ENCODE measurements at places on chromosomes 16 and 17.

GRCh38 chr17:55410722-55411462 lies 10.7 kb downstream of the MMD start:
- no peak for DNase-seq

DNA sequence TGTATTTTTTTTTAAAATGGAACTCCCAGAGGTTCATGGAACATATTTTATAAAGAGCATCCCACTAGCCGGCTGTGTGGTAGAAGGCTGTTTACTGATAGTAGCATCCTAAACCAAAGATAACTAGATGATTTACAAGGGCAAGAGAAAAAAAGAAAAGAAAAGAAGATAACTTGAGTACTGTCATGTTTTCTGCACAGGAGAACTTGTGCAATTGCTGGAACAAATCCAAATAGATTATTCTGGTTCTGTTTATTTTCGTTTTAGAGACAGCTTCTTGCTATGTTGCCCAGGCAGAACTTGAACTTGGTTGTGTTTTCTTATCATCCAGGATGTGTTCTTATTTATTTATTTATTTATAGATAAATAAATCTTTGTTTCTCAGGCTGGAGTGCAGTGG lies 20.9 kb upstream of the PPM1D start:
- DNase-seq = no peak

DNA sequence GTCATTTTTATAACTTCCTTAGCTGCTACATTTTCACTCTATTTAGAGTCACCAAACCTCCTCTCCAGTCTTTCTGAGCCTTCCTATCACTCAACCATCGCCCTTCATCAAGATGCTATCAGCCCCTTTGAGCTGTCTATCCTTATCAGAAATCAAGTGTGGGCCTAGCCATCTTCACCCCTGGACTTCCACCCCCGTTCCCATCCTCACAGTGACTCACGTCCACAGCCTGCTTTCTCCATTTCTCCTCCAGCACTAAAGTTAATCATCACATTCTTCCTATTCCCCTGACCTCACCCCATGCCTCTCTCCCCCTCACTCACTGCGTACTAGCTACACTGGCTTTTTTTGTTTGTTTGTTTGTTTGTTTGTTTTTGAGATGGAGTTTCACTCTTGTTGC lies 2.4 kb upstream of the TEKT3 start:
- no peak for DNase-seq

GRCh38 chr16:25073854-25074253 lies 37.7 kb upstream of the LCMT1 start:
- DNase-seq = no peak

- no peak for DNase-seq
Observed at GRCh38 chr16:50878966-50879615, 137.2 kb downstream of the CYLD start.

DNA sequence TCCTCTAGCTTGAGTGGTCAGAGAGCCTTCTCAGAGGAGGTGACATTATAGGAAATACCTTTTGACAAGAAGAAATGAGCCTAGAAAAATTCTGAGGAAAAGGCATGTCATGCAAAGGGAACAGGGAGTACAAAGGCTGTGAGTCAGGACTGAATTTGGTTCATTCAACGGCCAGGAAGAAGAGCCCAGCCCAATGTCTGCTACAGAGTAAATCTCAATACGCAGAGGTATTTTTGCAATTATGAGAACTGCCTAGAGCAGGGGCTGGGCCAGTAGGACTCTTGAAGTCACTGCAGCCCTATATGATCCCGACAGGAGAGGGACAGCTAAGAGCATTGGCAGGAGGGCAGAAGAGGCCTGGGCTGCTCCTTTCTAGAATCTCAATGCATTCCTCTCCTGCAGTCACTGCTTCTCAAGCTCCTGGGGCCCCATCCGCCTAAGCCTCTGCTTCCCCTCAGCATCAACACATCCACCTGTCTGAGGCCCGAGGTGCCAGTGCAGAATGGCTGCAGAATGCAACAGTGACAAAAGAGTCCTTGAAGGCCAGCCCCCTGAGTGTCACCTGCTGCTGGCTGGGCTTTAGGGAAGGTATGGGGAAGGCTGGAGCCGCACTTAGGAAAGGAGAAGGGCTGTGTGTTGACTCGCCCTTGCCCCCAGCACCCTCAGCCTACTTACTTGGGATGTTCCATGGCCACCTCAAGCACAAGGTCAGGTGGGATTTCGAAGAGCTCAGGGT lies 20.1 kb downstream of the NOS2 start:
- no peak for DNase-seq

- DNase-seq = no peak
Observed at GRCh38 chr16:84690088-84690819, 9.5 kb upstream of the USP10 start.

DNA sequence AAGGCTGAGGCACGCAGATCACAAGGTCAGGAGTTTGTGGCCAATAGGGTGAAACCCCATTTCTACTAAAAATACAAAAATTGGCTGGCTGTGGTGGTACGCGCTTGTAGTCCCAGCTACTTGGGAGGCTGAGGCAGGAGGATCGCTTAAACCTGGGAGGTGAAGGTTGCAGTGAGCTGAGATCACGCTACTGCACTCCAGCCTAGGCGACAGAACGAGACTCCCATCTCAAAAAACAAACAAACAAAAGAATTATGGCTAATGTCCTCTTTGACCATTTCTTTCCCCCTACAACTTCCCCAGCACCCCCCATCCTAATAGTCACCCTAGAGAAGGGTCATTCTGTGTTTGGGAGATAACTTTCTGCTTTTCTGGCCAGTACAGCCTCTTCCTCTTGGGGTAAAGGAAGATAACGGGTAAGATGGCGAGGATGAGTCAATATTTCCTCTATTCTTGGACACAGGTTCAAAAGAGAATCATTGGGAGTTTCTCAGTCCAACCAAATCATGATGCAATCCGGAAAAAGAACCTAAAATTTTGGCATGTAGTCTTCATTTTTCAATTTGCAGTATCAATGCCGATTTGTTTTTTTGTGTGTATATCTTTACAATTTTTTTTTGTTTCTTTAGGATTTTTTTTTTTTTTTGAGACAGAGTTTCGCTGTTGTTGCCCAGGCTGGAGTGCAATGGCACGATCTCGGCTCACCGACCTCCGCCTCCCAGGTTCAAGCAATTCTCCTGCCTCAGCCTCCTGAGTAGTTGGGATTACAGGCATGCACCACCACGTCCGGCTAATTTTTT lies 107.6 kb upstream of the MED13 start:
- no peak for DNase-seq

Measured in Calu3 (cell line).